Activated T-cell treated with anti-CD3 and anti-CD28 coated beads, Interleukin-2, amount 50 U/mL, for 4 hours (primary cell): ENCODE measurements at places on chromosomes 13 and 19. TPM values are rescaled to one million over a fixed set of nuclear protein-coding genes. Genes with fewer than 3 reads are reported as not detected.

DNA sequence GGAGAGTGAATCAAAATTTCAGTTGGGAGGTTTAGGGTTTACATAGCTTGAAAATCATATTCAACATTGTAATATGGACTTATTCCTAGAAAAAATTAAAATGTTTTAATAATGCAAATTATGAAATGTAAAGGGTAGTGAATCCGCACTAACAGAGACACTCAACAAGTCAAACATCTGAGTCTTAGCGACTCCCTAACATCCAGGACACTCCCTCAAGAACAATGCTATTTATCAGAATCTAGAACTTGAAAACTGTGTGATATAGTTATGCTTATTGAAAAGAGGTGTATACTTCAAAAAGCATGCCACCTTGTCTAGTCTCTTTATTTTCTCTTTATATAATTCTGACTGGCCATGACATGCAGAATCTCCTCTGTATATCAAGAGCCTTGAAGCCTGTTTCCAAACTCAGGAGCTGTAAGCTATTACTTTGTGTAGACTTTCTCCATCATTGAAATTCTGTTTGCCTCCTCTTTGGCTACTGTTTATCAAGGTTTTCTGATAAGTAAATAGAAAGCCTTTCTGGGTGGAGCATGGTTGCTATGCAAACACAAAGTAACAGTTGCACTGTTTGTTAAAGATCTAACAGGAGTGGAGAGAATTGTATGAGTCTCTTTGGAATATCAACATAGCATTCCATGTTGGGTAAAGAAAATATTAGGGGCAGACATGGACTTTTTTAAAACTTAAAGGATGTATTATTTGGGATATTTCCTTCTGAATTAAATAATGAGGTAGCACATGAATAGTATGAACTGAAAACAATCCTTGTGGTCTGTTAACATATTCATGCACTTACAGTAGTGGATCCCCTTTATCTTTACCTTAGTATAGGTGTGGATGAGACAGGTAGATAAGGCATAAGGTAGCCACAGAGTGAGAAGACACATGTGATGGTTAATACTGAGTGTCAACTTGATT is 56.4 kb upstream of the MBNL2 start:
- DNase-seq: no peak

GRCh38 chr13:107376341-107377125 is 808.6 kb upstream of the ARGLU1 start:
- DNase-seq: no peak

Gene LYL1
- 2.9 TPM for total RNA-seq

- DNase-seq: no peak
These were observed 26.7 kb upstream of the ISYNA1 start for GRCh38 chr19:18464646-18465045.

DNA sequence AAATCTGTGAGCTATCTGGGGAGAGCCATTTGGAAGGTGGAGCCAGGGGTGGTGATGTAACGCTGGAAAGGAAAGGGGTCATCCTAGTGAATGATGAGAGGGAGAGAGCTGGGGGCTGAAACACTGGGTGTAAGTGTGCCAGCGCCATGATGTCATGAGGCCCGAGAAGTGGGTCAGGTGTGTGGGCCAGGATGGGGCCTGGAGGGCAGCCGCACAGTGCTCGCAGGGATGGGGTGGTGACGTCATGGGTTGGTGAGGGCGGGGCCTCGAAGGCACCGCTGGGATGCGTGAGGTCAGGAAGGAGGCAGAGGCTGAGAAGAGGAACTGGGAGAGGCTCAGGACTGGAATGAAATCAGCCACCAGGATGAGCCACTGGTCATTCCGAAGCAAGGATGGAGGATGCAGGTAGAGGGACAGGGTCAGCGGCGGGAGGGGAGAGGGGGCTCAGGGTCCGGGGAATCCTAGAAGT is 4.4 kb downstream of the CCDC61 start:
- no peak for DNase-seq

DNA sequence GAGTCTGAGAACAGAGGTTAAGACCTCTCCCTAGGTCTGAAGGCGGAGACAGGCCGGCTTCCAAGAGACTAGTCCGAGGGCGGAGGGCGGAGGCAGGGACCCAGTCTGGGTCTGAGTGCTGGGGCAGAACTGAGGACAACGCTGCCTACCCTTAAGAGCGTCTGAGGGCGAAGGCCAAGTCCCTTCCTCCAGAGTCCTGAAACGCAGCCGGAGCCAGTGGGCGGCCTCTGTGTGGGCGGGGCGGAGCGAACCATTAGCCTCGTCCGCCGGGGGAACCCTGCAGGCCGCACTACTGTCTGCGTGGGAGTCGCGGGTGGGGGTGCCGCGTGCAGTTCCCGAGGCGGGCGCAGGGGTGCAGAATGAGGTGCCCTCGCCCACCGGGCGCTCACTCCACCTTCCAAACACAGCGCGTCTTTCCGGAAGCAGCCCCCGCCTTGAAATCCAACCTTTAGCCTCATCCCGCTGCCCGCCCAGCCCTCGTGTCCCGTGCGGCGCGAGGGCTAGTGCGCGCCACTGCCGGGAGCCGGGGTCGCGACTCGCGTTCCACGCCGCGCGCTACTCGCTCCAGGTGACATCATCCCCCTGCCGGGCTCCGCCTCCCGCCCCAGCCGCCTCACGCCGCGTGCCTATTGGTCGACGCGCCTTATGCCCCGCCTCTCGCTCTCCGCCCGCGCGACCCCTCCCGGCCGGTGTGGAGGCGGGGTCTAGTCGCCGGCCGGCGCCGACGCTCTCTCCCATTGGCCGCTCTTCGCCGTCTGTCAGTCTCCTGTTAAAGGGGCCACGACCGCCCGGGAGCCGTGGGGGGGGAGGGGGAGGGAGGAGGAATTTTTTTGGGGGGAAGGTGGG is at the start of gene C19orf73:
Gene C19orf73 (minus strand): TSS at position 579 of the 846 bp plus-strand sequence. CDS start 121 bp downstream, at position 458.
- DNase-seq: peak; percentile 97

- DNase-seq: no peak
These were observed 58.9 kb downstream of the TMED1 start for GRCh38 chr19:10776900-10777650.

Gene CPAMD8
- 0.37 TPM for total RNA-seq

DNA sequence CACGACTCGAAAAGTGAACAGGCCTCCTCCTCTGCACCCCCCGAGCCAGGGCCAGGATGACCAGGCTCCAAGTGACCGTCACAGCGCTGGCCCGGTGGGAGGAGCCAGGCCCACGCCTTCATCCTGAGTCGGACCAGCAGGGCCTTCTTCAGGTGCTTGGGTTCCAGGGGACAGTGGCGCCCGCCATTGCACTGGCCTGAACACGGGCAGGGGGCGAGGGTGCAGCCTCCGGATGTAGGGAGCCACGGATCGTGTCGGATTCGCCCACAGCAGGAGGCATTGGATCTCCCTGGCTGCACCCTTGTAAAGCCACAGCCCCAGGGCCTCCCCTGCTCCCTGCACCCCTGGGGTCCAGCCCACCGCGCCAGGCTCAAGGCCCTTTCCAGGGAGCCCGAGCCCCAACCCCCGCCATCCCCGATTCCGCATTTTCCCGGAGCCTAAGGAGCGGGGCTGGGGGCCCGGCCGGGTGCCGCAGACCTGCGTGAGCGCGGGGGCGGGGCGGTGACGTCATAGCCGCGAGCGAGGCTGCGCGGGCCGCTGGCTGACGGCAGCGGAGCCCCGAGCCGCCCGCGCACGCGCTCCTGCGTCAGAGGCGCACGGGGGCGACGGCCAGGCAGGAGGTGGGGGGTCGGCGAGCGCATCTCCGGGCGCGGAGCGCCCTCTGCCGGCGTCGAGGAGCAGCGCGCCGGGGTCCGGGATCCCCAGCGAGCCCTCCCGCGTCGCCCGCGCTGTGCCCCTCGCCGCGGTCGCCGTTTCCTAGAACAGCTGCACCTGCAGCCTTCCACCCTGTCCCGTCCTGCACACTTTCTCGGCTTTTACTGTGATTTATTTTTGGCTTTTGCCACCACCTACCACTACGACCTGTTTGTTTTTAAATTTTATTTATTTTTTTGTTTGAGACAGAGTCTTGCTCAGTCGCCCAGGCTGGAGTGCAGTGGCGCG is 1.5 kb upstream of the ATP5F1D start:
- peak; percentile 98 for DNase-seq

DNA sequence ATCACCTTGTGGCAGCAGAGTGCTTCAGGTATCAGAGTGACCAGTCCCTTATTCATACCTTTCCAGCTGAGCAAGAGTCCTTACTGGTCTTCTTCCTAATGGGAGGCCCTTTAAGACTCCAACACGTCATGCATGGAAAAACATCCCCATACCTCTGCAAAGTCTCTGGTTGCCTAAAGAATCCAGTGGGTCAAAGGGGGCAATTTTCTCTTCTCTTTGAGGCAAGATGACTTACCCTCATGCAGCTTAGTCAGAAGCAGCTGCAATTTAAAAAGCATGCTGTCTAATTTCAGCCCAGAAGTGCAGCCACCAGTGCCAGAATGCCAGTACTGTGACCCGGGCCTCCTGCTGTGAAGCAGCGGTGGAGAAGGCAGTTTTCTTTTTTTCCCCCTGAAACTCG is 18.7 kb downstream of the PPP5C start:
- no peak for DNase-seq

Gene DACT3
- 0.50 TPM for total RNA-seq

GRCh38 chr19:38209671-38210457 is 14.2 kb downstream of the DPF1 start:
- DNase-seq: no peak

Gene OVOL3
- total RNA-seq: not detected

DNA sequence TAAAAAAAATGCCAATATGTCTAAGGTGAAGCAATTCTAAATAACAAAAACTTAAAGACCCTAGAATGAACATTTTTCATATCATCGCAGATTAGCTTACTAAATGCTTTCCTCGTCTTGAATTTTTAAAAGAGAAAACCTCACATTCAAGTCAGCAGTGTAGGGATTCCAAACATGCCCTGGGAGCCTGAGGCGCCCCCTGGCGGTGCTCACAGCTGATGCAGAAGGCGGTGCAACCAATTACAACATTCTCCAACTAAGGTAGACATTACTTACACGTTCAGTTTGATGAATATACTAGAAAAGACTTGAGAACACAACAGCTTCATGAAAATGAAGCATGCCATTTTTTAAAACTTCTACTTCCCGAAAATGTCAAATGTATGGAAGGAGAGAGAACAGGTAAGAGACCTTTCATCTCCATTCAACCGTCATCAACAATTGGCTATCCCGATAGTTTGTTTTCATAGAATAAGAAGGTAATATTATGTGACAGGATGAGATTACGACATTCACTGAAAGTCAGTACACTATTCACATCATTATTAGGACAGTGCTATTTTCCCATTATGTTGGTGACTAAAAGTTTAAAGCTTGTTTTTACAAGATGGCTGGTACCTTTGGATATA is 304.4 kb downstream of the DCLK1 start:
- no peak for DNase-seq

Gene SCAF1
- total RNA-seq: 82.9 TPM

Gene RPL28
- total RNA-seq: 3,402 TPM

DNA sequence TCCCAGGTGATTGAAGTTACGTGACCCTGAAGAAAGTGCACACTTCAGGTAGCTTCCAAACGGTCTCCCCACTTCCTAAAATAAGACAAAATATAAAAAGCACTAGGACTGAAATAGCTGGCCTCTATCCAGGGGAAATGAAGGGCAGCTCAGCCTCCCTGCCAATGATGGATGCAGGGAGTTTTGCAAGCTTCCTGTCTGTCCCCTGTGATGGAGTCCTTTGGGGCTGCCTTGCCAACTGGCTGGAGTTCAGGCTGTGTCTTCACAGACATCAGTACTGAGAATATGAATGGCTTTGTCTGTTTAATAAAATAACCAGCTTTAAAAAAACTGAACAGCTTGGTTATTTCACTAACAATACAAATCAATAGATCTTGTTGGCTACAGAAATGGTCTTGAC is 101.4 kb upstream of the GPR12 start:
- DNase-seq: no peak

DNA sequence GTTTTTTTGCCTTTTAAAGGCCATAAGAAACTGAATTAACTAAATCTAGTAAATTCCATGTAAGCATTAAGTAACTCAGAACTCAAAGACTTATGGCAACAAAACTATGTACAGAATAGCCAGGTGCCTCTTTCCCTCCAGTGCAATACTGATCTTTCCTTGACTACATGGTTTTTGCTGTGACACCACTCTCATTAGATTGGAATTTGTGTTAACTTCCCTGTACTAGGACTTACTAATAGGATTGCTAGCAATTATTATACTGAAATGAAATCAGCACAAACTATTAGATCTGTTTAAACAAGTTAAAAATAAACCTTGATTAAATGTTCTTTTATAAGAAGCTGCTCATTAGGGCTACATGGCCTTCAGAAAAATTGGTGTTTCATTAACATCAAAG is 96.3 kb downstream of the DACH1 start:
- DNase-seq: no peak

Gene ZNF283
- total RNA-seq: 3.2 TPM

DNA sequence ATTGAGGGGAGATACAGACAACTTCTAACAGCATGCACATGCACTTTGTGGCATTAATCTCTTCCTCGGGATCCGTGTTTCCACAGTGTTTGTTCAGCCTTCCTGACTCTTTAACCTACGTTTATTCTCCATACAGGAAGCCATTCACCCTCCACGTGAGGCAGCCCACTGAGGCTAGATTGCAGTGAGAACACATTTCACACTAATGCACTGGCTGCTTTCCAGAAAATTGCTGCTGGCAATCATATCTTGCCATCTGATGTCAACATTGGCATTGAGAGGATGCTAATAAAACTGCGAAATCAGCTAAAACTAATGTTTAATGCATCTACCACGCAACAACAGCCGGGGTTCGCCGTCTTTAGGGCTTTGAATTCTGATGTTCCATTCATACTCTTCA is 30.0 kb downstream of the DCLK1 start:
- DNase-seq: no peak

GRCh38 chr19:16328824-16329482 is 4.3 kb downstream of the KLF2 start:
- DNase-seq: peak; percentile 30
